ENCODE measurements at places on chromosomes 16 and 17.
A peak's percentile ranks its signal among the peaks of the same experiment; 100 is the strongest.

- DNase-seq = no peak
These were observed 5.4 kb downstream of the NDUFAF8 start for GRCh38 chr17:81244358-81245023.

- DNase-seq = peak; percentile 36
These were observed 10.1 kb upstream of the SPOP start for GRCh38 chr17:49687878-49688491.

DNA sequence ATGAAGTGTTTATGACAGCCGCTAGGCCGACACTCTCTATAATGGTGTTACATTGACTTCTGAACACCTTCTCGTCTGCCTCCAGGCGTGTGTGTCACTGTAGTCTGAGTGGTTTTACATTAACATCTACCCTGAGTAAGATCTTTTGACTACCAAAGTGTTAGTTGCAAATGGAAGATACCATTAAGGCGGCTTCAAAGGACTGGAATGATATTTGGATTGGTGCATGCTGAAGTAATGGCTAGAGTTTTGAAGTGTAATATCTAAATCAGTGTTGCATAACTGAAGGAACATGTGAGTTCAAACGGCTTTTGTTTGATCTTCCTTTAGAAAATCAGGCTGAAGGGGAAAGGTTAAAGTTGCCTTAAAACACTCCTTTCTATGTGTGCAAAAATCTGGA is 52.2 kb downstream of the BCAS3 start:
- no peak for DNase-seq

DNA sequence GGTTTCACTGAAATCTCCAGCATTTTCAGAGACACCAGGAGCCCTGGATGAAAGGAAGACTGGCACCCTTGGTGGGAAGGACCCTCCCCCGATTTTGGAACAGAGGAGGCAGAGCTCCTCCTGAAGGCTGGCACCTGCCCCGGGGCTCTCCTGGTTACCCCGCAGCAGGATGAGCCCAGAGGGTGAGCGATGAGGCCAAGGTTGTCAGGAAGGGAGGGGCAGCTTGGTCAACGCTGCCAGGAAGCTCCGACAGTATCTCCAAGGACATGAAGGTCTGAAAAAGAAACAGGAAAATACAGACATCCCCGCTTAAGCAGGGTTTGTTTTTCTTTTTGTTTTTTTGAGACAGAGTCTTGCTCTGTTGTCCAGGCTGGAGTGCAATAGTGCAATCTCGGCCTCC is 15.5 kb upstream of the ACSF3 start:
- no peak for DNase-seq

DNA sequence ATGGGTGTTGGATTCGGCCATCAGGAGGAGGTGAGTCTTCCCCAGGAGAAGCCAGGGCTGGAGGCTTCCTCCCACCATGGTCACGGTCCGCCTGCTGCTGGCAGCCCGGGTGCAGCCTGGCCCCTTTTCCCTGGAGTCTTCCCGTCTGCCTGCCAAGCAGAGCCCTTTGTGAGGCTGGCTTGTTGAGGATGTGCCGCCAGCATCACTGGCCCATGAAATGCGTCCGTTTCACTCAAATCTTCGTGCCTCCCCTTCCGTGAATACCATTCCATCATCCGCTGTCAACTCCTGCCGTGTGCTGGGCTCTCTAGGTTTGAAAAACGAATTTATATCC is 9.6 kb downstream of the VPS4A start:
- DNase-seq = no peak

- no peak for DNase-seq
These were observed 80.7 kb downstream of the TIMM22 start for GRCh38 chr17:1077581-1077985.

DNA sequence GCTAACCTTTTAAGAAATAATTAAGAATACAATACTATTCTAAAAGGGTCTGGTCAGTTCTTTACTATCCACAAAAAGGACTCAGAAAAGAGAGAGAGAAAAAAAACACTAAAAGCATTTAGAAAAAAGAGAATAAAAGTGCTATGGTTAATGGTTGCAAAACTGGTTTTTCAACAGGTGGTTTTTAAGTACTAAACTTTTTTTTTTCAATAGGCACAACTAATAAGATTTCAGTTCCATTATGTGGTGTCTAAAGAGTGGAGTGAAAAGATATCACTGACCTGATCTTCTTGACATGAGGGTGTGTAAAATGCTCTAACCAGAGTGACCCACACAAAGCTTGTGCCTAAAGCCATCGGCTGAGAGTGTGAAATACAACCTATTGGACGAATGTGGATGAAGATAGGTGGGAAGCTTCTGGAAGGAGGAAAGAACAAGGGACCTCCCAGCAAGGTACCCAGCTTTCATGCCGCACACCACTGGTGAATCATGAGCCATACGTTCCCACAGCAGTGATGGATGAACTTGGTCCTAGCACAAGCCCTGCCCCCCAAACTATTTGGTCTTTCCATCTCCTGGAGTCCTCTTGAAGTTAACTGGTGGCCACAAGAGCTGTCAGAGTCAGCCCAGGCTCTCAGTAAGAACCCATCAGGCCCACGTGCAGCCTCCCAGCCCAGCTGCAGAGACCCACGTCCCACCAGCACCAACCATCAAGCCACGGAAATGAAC is 103.0 kb downstream of the ZFHX3 start:
- DNase-seq = no peak

- DNase-seq = no peak
These were observed 3.6 kb downstream of the GPS1 start for GRCh38 chr17:82055023-82055964.
